ENCODE measurements at places on chromosomes 3 and 15. TPM values are rescaled to one million over a fixed set of nuclear protein-coding genes. Genes with fewer than 3 reads are reported as not detected.
A peak's percentile ranks its signal among the peaks of the same experiment; 100 is the strongest.

DNA sequence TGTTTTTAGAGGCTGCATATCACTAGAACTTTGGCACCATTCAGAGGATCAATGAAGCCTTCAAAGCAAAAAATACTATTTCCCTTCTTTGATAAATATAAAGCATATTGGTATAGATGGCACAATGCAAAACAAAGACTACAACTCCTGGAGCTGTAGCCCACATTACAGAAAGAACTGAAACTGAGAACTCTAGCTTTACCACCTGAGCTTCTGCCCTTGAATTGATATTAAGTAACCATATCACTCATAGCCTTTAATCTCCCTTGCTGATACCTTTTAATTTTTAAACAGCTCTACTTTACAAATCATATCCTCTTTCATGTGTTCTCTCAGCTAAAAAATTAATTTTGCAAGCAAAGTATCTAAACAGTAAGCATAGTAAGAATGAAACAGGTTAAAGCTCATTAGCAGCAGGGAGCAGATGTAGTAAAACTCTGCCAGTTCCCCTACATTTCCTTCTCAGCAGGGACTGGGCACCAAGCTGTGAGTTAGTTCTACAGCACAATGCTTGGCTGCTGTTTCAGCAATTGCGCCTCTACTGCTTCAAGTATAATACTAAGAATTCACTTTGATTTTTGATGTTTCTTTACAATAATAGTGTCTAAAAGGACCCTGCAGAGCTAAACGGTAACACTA, 97.9 kb upstream of the NANOGP8 start:
- no peak for DNase-seq

DNA sequence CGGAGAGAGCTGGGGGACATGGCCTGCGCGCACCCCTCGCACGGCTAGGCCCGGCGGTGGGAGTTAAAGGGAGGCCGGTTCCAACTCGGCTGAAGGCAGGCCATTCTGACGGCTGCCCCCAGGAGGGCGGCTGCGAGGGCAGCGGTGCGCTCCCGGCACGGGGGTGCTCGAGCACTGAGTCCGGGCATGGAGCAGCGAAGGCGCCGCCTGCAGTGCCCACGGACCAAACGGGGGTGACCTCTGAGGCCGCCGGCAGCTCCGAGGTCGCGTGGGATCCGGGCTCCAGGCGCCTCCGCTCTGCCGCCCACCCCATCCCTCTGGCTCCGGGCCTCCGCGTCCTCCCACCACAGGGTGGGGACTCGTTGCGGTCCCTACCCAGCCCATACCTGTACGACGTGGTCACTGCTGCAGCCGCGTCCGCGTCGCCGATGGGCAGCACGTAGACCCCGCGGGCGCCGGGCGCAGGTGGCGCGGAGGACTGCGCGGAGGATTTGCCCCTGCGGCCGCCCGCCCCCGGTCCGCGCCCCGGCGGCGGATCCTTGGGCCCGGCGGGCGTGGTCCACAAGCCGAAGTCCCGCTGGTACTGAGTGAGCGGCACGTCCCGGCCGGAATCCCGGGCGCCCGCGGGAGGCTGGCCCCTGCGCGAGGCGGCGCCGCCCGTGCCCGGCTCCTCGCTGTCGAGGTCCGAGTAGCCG, 469 bp downstream of the MAP6D1 start:
- peak; percentile 31 for DNase-seq

DNA sequence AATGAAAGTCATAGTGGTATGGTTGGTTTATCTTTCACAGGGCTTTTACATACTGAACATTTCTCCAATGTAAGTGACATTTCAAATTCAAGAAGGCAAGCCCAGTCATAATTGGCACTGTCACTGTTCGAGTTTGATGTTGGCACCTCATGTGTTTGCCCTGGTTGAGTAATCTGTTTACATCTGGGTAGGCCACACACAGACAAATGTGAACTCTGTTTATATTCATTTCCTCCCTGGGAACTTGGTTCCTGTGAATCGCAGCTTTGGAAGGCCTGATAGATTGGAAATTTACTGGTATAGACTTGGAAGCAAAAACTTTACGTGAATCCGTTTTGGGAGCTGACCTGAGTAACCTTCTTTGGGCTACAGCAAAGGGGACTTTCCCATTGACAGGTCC, 395.2 kb upstream of the AZI2 start:
- DNase-seq, result no peak

- DNase-seq, result no peak
Observed at GRCh38 chr3:162605651-162606204, 1109.1 kb downstream of the OTOL1 start.

DNA sequence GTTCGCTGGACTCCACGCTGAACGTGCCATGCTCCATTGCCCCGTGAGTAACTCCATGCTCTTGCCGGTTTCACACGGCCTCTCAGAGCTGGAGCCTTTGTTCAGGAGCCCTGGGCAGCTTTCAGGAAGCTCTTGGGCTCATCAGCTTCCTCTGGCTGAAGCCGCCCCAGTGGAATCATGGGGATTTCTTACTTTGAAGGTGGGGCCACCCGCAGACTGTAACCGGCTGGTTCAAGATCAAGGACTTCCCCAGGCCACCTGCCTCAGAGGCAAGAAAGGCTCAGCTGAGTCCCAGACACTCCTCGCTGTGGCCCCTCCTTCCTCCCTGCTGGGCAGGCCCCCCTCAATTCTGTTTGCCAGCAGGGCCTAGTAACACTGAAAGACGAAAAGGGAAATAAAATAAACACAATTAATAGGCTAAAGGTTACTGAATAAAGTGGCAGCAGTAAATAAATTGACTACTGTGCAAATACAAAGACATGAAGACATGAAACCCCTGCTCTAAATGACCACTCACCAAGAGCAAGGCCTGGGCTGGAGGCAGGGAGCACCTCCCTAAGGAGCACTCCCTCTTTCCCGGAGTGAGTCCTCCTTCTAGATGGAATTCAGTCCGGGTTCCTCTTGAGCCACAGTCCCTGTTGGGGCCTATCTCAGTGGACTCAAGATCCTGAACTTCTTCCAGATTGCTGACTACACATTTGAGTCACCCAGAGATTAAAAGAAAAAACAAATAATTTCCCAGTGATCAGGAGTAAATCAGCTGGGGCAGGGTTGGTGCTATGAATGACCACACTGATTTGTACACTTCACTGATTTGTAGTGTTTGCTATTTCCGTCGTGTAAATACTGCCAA, 51.0 kb downstream of the ZDHHC19 start:
- peak; percentile 53 for DNase-seq

DNA sequence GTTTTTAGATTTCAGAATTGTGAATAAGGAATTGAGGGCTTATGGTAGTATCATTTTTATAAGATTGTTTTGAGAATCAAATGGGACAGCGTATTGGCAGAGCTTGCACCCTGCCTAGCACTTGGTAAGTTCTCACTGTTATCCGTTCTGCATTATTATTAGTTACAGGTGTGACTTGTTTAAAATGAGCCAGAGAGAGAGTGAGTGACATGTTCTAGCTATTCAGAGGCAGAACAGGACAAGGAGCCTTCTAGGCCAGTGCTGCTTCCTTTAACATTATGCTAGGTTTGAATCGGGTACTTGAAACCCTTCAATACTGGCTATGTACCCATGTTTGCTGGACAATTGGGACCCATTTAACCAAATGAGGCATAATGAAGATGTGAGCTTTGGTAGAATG, 133.7 kb downstream of the FILIP1L start:
- DNase-seq, result no peak

DNA sequence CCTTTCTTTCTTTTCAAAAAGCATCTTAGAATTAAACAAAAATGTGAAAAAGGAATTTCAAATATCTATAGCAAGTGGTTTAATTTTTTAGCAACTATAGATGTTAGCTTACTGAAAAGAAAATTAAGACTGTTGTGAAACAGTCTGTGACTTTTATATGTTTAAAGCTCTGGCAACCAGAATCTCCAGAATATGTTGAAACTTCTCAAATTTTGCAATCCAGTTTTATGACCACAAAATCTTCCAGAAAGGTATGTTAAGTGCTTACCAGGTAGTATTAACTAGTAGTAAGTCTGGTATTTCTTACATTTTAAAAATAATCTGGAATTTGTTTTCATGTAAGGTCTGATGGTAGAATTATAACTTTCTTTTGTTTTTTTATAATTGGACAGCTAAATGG, 235.0 kb downstream of the SLC9A9 start:
- DNase-seq, result no peak

Gene ZIC1
- not detected for total RNA-seq

Gene PIGZ
- total RNA-seq, result 0.27 TPM

Gene STRC
- total RNA-seq, result 0.62 TPM

All from activated naive CD8-positive, alpha-beta T cell treated with anti-CD3 and anti-CD28 coated beads for 36 hours (primary cell).